DMS53 (cell line): ENCODE measurements at places on chromosomes 2 and 18.

DNA sequence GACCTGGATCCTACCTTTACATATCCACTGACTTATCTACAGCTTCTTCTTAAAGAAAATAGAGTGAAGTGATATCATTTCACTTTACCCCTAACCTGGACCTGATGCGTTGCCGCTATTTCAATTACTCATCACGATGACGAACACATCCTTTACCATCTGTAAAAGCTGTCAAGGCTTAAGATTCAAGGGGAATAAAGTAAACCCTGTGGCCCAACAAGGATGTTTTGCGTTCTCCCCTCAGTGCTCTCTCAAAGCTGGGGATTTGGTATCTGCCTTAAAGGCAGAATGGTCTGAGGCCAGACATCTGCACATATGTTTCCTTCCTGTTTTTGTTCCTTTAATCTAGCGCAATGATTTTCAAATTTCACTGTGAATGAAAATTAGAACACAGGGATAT lies 100.1 kb upstream of the KLF7 start:
- DNase-seq: no peak

- DNase-seq: no peak
Observed at GRCh38 chr2:127118038-127118437, 11.1 kb upstream of the BIN1 start.

DNA sequence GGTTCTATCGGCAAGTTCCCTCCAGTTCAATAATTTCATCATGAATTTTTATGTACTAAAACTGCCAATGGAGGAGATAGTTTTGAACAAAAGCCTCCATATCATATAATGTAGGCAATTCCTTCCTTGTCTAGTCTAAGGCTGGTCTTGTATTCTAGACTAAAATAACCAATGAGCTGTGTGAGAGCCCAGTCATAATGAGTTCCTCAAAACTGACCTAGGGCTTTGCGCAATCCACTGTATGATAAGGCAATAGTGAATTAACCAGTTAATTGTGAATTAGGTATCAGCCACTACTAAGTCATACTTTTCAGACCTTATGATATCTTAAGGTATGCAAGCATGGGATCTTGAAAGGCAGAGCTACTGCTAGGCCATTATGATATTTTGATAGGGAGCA lies 7.6 kb upstream of the UXS1 start:
- DNase-seq: no peak

GRCh38 chr2:39704540-39704939 lies 38.8 kb downstream of the TMEM178A start:
- no peak for DNase-seq

GRCh38 chr2:156672556-156673332 lies 236.6 kb downstream of the GPD2 start:
- no peak for DNase-seq

GRCh38 chr2:120441744-120442471 lies 96.0 kb downstream of the INHBB start:
- DNase-seq: peak; percentile 82

GRCh38 chr2:60739156-60739555 lies 16.9 kb upstream of the PAPOLG start:
- no peak for DNase-seq

GRCh38 chr2:85472261-85472660 lies 53.7 kb downstream of the SH2D6 start:
- no peak for DNase-seq

- DNase-seq: peak; percentile 93
Observed at GRCh38 chr2:113977660-113978523, 88.0 kb downstream of the ACTR3 start.

- no peak for DNase-seq
Observed at GRCh38 chr18:50661013-50661412, 101.1 kb downstream of the MAPK4 start.

DNA sequence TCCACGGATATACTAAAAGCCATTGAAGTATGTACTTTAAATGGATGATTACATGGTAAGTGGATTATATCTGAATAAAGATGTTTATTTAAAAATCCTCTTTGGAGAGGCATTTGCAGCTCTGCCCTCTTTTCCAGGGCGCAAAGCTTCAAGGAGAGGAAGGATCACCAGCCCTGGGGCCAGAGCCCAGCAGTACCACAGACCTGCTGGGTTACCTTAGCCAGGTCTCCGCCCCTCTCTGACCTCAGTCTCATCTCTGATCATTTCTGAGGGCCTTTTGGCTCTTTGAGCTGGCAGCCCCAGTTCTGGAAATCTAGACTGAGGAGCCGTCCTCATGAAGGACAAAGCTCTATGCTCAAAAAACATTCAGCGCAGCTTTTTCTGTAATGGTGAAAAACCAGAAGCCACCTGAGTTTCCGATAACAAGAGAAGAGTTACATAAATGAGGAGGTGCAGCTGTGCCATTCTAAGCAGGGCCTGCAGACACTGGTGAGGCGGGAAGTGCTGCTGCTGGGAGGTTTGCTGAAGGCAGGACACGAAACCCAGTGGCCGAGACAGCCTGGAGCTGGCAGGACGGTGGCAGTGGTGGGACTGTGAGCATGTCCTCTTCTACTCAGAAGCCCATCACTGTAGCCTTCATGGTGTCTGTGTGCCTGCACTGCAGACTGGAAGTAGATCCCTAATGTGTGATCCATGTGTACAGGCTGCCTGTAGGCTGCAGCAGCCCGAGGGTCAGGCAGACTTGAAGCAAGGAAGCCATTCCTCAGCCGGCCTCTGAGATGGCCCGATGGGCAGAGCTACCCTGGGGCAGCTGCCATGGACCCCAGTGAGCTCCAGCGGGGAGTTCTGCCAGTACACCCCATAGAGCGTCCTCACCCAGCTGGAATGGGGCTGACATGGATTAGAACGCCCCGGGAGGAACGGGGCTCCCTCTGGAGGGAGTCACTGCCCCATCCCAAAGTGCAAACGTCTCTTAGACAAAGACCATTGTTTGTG lies 27.7 kb downstream of the ADRA2B start:
- no peak for DNase-seq

GRCh38 chr2:223896833-223897311 lies 48.3 kb downstream of the WDFY1 start:
- no peak for DNase-seq

DNA sequence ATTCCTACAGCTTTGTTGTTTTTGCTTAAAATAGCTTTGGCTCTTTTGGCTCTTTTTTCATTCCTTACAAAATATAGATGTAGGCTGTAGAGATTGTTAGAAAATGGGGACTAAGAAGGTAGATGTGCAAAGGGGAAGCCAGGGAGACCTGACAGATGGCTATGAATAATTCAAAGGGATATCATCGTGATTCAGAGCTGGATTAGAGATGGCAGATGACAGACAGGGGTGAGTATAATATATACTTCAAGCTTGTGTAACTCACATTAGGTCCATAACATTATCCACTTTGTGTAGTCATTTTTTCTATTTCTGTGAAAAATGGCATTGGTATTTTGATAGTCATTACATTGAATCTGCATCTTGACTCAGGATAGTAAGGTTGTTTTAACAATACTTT lies 422.9 kb upstream of the ST6GAL2 start:
- DNase-seq: no peak
